Activated CD4-positive, alpha-beta T cell treated with anti-CD3 and anti-CD28 coated beads, Interleukin-2, amount 10 ng/mL, durations not matched to agents 24 days and 14 days (primary cell): ENCODE measurements at places on chromosomes 2 and 18. TPM values are rescaled to one million over a fixed set of nuclear protein-coding genes. Genes with fewer than 3 reads are reported as not detected.

Gene SNRPD1
- 182 and 192 TPM in 2 replicates for total RNA-seq

Gene MOB4
- total RNA-seq, result 19.2 and 22.6 TPM in 2 replicates

Gene NAT8
- not detected in 2 replicates for total RNA-seq

Gene WNT6
- total RNA-seq, result not detected in 2 replicates

Gene GPR75
- total RNA-seq, result 2.5 and 3.1 TPM in 2 replicates

Gene SCLY
- 109 TPM in 2 replicates for total RNA-seq

Gene SPEG
- 0.07 TPM in 1 of 2 replicates, not detected in the other for total RNA-seq

Gene TUBB6
- 36.6 and 40.2 TPM in 2 replicates for total RNA-seq

Gene TMX3
- total RNA-seq, result 65.6 and 67.1 TPM in 2 replicates

Gene TACR1
- not detected in 2 replicates for total RNA-seq

Gene CYTIP
- total RNA-seq, result 320 and 321 TPM in 2 replicates

Gene GALNT14
- 0.31 and 0.33 TPM in 2 replicates for total RNA-seq

Gene HOXD12
- total RNA-seq, result not detected in 2 replicates

Gene SULT6B1
- total RNA-seq, result not detected in 2 replicates

Gene AGXT
- total RNA-seq, result not detected in 2 replicates

Gene C1D
- total RNA-seq, result 28.9 and 33.7 TPM in 2 replicates

Gene PLEKHB2
- total RNA-seq, result 62.4 and 66.7 TPM in 2 replicates

Gene CYP27A1
- 0.09 TPM in 1 of 2 replicates, not detected in the other for total RNA-seq

Gene COLEC11
- total RNA-seq, result 0.47 and 0.49 TPM in 2 replicates

Gene CDCA7
- 116 and 118 TPM in 2 replicates for total RNA-seq

Gene LAMA1
- total RNA-seq, result not detected in 2 replicates

Gene ANKRD30B
- total RNA-seq, result not detected in 2 replicates

Gene EPHA4
- 0.31 and 0.63 TPM in 2 replicates for total RNA-seq

Gene MLPH
- total RNA-seq, result not detected in 2 replicates

Gene MAPK4
- total RNA-seq, result not detected in 2 replicates
